Esophagus muscularis mucosa (tissue), 4 donors: ENCODE measurements at places on chromosomes 1 and 21. TPM values are rescaled to one million over a fixed set of nuclear protein-coding genes. Genes with fewer than 3 reads are reported as not detected.
A peak's percentile ranks its signal among the peaks of the same experiment; 100 is the strongest.

TNNT2 gene
- total RNA-seq: not detected

DHDDS gene
- total RNA-seq: 38.9 TPM

ASPM gene
- 0.75 TPM for total RNA-seq

GBP1 gene
- total RNA-seq: 24.9 TPM

SH2D5 gene
- total RNA-seq: 0.42 TPM

PROK1 gene
- total RNA-seq: not detected

GRCh38 chr1:67732750-67733151 lies 47.8 kb downstream of the GADD45A start:
- no peak for DNase-seq

DNA sequence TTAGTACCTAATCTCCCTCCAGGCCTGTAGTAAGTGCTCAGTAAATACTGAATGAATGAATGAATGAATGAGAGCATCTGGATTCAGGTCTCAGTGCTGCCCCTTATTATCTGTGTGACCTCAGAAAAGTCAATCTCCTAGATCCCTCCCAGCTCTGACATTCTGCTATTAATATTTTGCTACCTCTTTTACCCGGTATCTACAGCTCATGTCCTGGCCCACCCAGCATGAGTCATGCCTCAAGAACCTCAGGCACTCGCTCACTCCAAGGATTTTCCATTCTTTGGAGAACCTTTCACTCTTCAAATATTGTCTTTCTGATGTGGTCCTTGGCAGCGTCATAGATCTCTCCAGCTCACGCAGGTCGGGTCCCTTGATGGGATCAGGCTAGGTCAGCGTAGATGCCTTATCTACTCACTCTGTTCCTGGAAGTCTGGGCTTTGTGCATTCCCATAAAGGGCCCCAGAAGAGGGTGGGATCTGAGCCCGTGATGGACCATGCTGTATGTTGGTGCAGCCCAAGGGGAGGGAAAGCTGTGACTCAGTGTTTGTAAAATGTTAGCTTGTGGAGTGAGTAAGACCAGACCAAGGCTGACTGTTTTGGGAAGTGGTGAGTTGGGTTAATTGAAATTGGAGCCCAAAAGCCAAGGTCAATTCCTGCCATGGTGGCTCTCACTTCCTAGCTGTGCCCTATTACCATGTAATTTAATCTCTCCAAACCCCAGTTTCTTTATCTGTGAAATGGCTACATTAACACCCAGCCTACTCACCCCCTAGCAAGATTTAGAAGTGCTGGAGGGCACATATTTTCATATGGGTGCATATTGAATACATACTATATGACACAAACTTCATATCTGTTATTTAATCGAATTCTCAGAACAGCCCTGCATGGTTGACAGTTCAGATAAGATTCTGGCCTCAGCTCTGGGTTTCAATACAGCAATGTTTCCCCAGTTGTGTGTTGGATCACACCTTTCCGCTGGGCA lies 214.1 kb upstream of the USP24 start:
- peak; percentile 92 for DNase-seq

DNA sequence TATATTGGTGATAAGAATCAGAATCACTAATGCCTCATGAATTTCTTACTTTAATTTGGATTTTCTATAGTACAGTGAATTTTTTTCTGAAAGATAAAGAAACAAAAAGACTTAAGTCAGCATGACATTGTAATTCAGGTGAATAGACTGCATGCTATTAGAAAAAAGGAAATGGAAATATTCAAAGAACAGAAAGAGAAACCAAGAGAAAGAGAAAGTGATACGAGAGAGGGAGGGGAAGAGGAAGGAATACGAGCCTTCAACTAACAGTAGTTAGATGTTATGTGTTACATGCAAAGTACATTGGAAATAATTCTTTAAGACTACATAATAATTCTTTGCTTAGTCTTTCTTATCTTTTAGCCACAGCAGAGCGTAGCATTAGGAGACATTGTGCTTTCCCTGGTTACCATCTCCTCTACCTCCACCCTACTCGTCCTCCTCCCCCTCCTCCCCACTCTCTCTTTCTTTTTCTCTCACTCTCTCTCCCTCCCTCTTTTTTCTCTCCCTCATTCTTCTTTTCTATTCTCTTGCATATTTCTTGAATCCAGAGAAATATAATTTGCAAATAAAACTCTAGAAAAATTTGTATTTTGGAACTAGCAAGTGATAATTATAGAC lies 46.4 kb upstream of the ADGRL4 start:
- DNase-seq: no peak

DNA sequence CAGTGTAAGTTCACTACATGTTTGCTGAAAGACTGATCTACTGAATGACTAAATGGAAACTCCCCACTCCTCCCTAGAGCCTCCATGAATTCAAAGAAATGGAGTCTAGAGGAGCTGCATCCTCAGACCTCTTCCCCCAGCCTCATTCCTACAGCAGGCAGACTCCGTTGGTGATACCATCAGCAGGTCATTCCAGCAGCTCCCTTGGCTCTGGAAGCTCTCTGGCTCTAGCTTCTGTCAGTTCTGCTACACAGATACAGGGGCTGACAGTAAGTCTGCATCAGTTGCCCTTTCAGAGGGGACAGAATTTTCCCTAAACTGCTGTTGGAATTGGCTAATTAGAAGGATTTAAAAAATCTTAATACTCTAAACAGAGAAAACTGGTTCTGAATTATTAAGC lies 31.7 kb upstream of the DMRTA2 start:
- DNase-seq: no peak
